ENCODE measurements at places on chromosomes 7 and 10. TPM values are rescaled to one million over a fixed set of nuclear protein-coding genes. Genes with fewer than 3 reads are reported as not detected.

TEX36 gene
- not detected for total RNA-seq

FAM237B gene
- not detected for total RNA-seq

KEL gene
- not detected for total RNA-seq

PTPRN2 gene
- under 0.01 TPM for total RNA-seq

CRTAC1 gene
- total RNA-seq = under 0.01 TPM

EFCAB10 gene
- not detected for total RNA-seq
